ENCODE measurements at places on chromosomes 2 and 18. TPM values are rescaled to one million over a fixed set of nuclear protein-coding genes. Genes with fewer than 3 reads are reported as not detected.

The CDC42EP3 gene
- 40.3 TPM for polyA plus RNA-seq

GRCh38 chr2:55173438-55174054 lies 58.5 kb downstream of the CLHC1 start:
- DNase-seq: no peak
- no peaks in the 10 kb centered on the region for H3K27me3 ChIP-seq
- no peak overlapping the region for H3K4me3 ChIP-seq
- no peaks in the 10 kb centered on the region for H3K4me1 ChIP-seq
- no peak overlapping the region for H3K27ac ChIP-seq

The TRABD2A gene
- 33.3 TPM for polyA plus RNA-seq

The RFTN2 gene
- 8.1 TPM for polyA plus RNA-seq

- H3K27me3 ChIP-seq: no peaks in the 10 kb centered on the region
- no peaks in the 10 kb centered on the region for H3K36me3 ChIP-seq
- H3K4me1 ChIP-seq: peaks cover 10% of the 10 kb centered on the region
- H3K27ac ChIP-seq: no peak overlapping the region
- H3K4me3 ChIP-seq: no peak overlapping the region
Observed at GRCh38 chr2:241641631-241642030, 4.1 kb downstream of the ATG4B start.

Measured in ovary (tissue), 10 donors.